ENCODE measurements at places on chromosomes 6 and 20.
A peak's percentile ranks its signal among the peaks of the same experiment; 100 is the strongest.

- peak; percentile 29 for DNase-seq
These were observed 66.5 kb upstream of the PIM1 start for GRCh38 chr6:37103169-37104039.

GRCh38 chr6:28597217-28597835 lies 71.6 kb downstream of the GPX5 start:
- peak; percentile 56 for DNase-seq

DNA sequence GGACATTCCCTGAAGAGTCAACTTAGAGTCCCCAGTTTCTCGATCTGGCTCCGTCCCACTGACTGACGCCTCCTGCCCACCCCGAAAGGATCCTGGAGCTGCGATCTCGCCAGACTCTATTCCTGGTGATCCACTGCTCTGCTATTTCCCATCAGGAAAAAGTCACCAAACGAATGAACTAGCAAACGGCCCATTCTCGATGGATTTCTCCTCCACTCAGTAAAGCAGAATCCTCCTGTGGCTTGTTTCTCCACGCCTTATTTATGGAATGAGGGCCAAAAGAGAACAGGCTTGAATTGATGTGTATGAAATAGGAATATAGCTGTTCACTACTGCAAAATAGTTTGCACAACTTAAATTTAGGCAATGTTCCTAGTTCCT lies 5.4 kb downstream of the NKX2-4 start:
- DNase-seq = no peak

DNA sequence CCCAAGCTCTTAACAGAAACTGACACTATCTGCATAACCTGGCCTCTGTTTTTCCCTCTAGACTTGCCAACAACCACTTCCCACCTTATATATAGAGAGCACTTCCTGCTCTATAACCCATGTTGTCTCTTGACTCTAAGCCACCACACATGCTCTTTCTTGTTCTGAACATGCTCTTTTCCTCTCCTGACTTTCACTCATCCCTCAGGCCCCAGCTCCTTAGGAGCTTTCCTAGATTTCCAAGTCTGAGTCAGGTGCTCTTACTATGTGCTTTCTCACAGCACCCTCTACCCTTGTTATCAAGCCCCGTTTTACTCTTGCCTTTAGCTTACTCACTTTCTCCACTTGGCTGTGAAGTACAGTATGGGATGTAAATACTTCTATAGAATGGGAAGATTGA lies 143.9 kb upstream of the EYA4 start:
- DNase-seq = no peak

GRCh38 chr20:2138396-2138795 lies 36.8 kb downstream of the STK35 start:
- DNase-seq = no peak

DNA sequence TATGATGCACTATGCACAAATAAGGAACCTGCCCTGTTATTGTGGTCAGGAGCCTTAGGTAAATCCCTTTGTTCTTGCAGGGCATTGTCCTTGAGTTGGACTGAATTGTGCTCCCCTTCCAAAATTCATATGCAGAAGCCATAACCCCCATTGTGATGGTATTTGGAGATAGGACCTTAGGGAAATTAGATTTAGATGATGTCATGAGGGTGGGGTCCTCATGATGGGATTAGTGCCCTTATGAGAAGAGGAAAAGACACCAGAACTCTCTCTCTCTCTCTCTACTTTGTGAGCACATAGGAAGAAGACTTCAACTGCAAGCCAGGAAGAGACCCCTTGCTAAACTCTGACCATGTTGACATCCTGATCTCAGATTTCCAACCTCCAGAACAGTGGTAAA lies 268.0 kb downstream of the LRFN2 start:
- DNase-seq = no peak

DNA sequence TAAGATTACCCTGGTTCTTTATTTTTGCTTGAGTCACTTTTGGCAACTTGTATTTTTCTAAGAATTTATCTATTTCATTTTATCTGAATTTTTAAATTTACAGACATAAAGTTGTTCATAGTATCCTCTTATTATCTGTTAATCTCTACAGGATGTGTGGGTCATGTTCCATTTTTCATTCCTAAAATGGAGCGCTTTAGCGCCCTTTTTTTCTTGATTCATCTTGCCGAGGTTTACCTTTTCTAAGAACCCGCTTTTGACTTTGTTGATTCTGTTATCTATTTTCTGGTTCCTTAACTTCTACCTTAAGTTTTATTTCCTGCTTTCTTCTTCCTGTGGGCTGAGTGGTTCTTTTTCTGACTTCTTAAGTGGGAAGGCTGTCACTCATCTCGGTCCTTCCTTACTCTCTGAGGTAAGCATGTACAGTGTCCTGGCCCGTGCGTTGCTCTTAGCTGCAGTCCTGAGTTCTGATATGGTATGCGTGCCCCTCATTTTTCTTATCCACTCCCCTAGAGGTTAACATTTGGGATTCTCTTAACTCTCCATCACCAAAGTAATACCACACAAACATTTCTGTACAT lies 399.8 kb downstream of the CDC5L start:
- DNase-seq = peak; percentile 15

GRCh38 chr6:144314562-144314961 lies 29.4 kb downstream of the UTRN start:
- no peak for DNase-seq

GRCh38 chr6:36692220-36692619 lies 5.4 kb upstream of the RAB44 start:
- DNase-seq = peak; percentile 28

DNA sequence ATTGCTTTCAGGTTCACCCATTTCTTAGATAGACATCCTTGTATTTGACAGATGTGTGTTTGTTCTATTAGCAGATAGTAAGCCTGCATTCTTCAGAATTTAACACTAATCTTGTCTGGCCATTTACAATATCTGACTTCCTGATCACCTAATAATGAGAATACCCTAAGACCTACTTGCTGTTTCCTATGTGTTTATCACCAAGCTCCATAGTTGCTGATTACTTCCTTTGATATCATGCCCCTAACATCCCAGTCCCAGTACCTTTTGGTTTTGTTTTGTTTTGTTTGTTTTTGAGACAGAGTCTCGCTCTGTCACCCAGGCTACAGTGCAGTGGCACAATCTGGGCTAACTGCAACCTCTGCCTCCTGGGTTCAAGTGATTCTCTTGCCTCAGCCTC lies 143.6 kb upstream of the DST start:
- no peak for DNase-seq

DNA sequence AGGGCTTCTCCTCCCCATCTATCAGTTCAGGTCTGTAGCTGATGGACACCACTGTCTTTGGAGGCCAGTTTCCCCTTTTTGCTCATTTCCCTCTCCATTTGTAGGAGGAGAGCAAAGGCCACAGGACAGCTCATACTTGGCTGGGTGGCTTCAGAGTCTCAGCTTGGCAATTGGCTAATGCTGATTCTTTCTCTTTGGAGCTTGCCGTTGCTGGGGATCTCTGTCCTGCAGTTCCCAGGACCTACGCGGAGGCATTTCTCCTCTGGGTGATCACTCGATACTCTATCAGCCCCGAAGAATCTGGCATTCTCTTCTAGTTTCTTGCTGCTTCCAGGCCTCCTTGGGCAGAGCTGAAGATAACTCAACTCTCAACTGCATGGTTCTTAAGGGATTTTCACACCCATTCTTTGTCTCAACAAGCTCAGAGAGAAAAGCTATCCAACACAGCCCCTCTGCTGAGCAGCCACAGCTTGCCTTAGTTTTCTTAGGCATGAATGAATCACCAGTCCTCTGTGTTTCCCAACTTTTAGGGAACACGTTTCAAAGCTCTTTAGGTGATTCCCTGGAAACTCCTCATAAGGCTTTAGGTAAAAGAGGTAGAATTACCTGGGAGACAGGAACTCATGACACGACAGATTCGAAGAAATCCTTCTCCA lies 19.2 kb upstream of the SSR1 start:
- DNase-seq = no peak

DNA sequence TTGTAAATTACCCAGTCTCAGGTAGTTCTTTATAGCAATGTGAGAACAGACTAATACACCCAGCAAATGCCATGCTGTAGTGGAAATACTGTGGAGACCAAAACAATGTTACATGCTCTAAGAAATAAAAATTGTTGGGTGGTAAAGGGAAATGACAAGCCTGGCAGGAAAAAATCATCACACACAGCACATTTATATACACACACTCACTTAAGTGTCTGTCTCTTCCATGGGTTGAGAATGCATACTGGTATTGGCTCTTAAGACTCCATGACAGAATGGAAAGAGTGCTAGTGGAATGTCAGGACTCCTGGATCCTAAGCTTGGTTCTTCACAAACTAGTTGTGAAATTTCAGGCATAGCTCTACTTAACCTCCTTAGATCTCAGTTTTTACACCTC lies 343.0 kb downstream of the CD83 start:
- no peak for DNase-seq

GRCh38 chr20:2900845-2901592 lies 27.7 kb downstream of the PTPRA start:
- DNase-seq = no peak

DNA sequence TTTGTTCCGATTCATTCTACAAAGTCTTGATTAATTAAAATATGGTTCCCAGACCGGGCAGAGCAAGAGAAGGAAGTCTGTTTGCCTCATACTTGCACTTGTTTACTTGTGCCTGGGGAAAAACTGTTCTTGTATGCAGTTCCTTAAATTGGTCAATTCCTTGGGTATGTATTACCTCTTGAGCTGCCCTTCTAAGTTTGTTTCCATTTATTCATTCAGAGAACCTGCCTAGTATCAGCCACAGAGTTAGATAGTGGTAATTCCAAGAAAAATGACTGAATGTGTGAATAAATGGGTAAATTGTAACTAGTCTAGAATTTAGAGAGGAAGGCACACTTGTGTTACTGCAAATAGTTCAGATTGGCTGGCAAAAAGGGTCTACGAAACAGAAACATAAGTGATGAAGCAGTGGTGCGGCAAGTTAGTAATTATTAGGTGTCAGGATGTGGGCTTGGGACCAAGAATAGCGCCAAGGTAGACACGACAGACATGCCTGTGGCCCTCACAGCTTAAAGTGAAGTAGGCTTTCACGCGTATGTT lies 525 bp upstream of the MAK start:
- DNase-seq = peak; percentile 16

DNA sequence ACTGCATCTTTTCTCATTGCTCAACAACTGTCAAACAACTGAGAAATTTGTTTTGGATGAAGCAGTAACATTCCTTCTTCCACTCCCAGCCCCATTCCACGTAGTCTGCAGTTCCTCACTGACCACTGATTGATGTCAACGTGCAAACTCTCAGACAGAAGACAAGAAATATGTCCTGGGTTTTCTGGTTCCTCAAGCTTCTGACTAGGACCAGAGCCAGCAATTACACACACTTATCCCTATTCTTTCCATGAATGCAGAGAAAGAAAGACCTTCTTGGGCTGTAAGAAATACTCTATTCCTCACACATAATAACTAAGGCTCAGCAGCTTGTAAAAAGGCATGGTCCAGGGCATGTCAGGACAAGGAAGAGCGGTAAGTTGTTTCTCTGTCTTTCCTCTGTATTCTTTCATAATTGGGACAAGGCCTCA lies 790.1 kb upstream of the SLC35B3 start:
- DNase-seq = no peak

DNA sequence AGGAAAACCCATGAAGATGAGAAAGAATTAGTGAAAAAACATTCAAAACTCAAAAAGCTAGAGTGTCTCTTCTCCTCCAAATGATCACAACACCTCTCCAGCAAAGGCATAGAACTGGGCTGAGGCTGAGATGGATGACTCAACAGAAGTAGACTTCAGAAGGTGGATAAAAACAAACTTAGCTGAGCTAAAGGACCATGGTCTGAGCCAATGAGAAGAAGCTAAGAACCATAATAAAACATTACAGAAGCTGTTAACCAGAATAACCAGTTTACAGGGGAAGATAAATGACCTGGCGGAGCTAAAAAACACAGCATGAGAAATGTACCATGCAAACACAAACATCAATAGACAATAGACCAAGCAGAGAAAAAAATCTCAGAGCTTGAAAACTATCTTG lies 904.1 kb upstream of the MANEA start:
- DNase-seq = no peak

DNA sequence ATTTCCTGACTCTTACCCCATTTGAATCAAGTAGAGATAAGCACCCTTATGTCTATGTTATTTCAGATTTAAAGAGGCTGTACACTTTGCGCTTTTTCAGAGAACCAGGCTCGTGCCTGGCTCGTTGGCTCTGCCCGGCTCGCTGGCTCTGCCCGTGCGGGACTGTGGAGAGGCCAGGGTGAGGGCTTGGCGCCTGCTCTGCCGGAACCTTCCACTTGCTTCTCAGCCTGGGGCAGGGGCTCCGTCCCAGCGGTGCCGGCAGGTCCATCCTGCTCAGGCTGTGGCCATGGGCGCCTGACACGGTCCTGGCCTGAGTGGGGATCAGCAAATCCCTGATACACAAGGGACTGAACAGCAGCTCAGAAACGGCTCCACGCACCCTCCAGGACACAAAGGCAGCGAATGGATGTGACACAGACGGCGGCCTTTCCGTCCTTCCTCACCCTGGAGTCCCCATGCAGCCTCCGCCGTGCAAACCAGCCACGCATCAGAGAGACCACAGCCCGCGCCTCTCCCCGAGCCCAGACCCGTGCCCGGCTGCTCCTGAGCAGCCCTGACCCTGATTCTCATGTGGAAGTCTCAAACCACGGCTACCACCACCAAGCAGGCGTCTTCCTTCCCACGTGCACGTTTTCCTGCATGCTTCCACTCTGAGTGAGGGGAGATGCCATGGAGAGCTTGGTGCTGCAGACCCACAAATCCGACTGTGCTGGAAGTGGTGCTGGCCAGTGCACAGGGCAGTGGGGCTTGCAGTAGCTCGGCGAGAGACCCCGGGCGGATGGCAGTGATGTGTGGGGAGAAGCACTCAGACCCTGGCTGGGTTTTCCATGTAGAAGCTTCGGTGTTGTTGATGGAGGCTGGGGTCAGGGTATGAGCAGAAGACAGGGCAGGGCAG lies 233.9 kb downstream of the ERMARD start:
- DNase-seq = no peak

DNA sequence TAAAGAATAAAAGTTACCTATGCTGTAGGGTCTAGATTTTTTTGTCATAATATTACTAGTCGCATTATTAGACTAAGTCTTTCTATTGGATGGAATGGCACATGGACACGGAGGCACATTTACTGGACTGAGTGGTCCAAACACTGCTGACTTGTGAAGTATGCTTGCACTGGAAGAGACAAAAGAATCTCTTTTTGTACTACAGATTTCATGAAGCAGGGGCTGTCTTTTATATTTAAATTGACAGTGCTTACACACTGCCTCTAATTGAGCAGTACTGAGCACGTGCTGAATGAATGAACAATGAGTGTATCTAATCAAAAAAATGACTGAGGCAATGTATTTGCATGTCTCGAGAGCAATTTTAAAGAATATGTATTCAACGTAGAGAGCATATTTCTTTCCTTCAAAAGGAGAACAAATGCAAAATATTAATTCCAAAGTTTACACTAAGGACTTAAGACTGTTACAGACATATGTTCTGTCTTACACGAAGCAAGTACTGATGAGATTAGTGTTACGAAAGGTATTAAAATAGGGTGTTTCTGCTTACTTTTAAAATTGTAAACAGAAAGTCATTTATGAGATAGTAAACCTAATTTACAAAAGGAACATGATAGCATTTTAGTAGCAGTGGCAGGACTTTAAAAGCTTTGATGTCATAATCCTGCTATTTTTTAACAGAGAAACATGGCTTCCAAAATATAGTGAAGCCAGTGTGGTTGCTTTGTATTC lies 8.3 kb downstream of the ELOVL2 start:
- no peak for DNase-seq

- DNase-seq = no peak
These were observed 19.4 kb downstream of the TBPL1 start for GRCh38 chr6:133972388-133972787.

GRCh38 chr6:89037141-89037900 lies 43.2 kb upstream of the PNRC1 start:
- DNase-seq = no peak

- no peak for DNase-seq
These were observed 141.6 kb upstream of the TSHZ2 start for GRCh38 chr20:52830598-52830997.
